ENCODE measurements at places on chromosomes 6 and 20.

GRCh38 chr20:24829649-24830370 is 119.3 kb upstream of the CST7 start:
- DNase-seq = no peak

DNA sequence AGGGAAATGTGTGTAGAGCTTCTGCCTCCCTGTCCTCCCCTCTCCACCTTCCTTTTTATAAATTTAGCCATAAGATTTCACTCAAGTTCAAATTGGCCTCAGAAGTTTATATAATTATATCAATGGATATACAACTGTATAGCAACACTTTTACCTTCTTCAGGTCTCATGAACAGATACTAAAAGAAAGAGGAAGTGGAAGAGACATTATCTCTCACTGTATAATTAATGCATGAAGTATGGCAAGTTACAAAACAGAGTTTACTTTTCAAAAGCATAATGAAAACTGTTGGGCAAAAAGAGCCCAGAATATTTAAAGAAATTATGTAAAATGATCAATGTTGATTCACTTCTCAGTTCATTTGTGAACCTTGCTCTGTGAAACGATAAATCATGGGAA is 99.7 kb downstream of the PDE7B start:
- no peak for DNase-seq

DNA sequence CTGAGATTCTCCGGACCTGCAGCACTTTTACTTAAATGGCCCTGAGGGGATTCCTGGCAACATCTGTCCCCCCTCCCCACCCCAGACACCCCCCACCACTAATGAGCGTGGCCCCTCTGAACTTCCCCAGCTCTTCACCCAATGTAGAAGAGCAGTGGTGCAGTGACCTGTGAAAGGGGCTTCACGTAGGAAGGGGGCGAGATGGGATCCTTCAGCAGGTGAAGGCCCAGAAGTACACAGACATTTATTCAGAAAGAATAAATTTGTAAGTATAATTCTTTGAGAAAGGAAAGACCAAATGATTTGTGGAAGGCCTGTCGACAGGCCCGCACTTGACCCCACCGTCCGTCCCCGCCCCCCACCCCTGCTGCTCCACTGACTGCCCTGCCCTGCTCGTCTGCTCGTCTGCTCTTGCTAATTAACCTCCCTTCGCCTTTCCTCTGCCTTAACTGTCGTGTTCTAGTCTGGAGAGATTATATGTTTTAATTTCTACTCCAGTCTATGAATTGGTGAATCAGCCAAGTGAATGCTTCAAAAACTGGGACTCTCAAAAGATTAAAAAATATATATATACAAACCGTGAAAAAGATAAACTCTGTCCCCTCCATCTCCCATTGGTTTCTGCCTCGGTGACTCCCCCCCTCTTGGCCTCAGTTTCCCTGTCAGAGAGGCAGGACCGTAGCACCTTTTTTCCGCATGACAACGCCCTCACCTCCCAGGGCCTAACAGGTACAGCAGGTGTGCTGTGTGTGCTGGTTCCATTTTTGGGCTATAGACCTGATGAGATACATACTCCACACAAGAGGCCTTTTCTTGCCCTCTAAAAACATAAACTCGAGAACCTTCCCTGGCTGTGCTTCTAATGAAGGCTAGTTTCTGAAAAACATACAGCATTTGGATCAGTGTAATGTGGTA is 49.2 kb downstream of the GNAS start:
- no peak for DNase-seq

DNA sequence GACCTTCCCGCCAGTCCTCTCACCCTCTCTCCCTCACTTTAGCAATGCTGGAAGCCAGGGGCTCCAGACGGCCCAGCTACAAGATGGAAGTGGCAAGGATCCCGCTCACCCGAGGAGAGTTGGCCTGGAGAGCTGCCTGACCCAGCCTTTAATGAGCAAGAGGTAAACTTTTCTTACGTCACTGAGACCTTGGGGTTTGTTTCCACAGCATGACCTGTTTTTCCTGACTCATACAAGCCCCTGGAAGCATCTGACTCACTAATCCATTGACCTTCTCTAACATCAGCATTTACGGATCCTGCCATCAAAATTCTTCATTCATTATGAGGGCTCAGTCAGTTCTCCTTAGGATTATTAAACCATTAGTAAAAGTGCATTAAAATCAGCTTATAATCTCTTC is 120.4 kb downstream of the MYLK4 start:
- peak; percentile 98 for DNase-seq

- no peak for DNase-seq
Measured at GRCh38 chr20:17795501-17796071, 95.8 kb downstream of the BANF2 start.

- no peak for DNase-seq
Measured at GRCh38 chr20:33059741-33060390, 6.2 kb downstream of the BPIFB3 start.

- DNase-seq = peak; percentile 47
Measured at GRCh38 chr6:28838289-28838633, 85.5 kb downstream of the TRIM27 start.

DNA sequence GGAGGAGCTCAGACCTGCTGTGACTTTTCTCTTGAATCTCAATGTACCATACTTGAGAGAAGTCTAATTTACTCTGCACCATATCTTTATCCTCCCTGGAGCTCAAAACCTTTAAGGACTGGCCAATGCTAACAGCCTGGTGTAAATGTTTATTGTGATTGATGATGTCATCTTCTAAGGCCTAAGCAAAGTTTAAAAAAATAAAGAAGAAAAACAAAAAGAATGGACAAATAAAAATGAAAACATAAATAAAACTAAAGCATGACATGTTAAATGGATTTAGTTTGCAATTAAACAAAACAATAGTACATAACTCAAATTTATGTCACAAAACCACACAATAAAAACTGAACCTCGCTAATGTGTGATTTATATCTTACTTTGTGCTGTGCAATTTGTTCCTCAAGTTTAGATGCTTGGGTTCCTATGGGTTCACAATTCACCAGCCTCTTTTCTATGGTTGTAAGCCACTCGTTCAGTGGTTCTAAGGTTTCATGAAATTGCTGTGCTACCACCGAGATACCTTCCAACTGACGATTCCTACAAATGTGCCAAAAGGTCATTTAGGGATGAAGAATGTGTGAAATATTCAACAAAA is 113.0 kb downstream of the DST start:
- DNase-seq = no peak

DNA sequence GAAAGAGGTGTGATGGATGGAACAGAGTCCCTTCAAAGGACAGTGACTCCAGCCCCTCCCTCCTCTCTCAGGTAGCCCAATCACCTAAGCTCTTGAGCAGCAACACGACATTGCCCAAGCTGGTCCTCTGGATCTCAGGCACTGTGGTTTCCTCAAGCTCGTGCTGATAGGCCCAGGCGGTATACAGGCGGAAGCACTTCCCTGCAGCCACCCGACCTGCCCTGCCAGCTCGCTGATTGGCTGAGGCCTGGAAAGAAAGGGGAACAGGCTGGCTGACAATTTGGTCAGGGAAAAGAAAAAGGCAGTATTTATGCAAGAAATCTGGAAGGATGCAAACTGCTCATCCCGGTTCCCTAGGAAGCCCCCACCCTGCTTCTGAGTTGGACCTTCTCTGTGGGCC is 9.6 kb downstream of the C6orf136 start:
- DNase-seq = no peak
